ENCODE measurements at places on chromosomes 6 and 20.

GRCh38 chr6:118542184-118542952, 5.7 kb upstream of the PLN start:
- DNase-seq: no peak

- no peak for DNase-seq
Measured at GRCh38 chr20:11143481-11143880, 469.7 kb upstream of the JAG1 start.

GRCh38 chr6:146923205-146923833, 280.9 kb upstream of the STXBP5 start:
- no peak for DNase-seq

GRCh38 chr6:122491919-122492555, 20.4 kb upstream of the SERINC1 start:
- DNase-seq: peak; percentile 59

- DNase-seq: no peak
Measured at GRCh38 chr6:26012061-26012460, 49.5 kb downstream of the TRIM38 start.

GRCh38 chr20:3730803-3731672, 1.4 kb upstream of the HSPA12B start:
- DNase-seq: no peak

GRCh38 chr6:28897369-28897745, 26.4 kb downstream of the TRIM27 start:
- DNase-seq: no peak

Measured in activated naive CD4-positive, alpha-beta T cell (primary cell).